ENCODE measurements at places on chromosomes 3 and 15. TPM values are rescaled to one million over a fixed set of nuclear protein-coding genes. Genes with fewer than 3 reads are reported as not detected.

NAALADL2 gene
- total RNA-seq, result 12.5 TPM

TGM4 gene
- not detected for total RNA-seq

TTC14 gene
- 26.8 TPM for total RNA-seq

CHST13 gene
- total RNA-seq, result 2.3 TPM

CELSR3 gene
- total RNA-seq, result 0.64 TPM

- DNase-seq, result no peak
Observed at GRCh38 chr15:66362776-66363175, 6.3 kb upstream of the TIPIN start.

DNA sequence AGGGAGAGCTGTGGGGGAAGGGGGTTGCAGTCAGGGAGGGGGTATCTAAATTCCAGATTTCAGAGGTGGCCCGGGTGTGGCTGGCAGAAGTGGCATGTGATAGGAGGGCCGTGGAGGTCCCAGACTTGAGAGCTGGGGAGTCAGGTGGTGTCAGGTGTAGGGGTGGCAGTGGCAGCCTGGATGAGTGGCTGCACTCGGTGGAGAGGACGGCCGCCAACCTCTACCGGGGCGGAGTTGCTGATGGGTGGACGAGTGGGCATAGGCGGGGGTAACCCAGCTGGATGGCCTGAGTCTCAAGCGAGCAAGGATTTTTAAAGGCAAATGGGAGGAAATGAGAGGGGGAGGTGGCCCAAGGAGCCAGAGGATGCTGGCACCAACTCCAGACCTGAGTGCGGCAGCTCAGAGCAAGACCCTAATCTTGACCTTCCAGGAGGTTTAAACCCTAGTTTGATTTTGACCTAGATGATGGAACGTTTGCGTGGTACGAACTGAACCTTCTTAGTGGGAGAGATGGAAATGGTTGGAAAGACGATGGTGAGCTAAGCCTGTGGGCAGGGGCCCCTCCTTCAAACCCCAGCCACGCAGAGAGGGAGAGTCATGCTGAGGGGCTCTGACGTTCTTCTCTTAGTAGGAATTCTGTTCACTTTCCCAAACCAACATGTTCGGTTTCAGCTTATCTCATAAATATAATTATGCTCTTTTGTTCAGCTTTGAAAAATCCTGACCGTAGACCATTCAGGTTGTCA lies 8.0 kb downstream of the TRAK1 start:
- DNase-seq, result peak; percentile 88

DNA sequence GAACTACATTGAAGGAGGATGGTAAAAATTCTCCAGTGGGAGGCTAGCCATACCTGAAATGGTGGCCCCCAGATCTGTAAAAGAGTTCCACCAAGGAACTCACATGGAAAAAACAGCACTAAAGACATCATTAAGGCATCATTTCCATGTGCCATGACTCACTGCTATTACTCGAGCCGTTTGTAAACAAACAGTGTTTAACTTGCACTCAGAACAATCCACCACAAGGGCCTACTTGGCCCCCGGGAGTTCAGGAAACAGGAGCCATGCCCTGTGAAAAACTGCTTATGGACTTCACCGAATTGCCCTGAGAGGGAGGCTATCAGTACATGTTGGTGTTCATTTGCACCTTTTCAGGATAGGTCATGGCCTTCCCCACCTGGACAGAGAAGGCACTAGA lies 18.2 kb downstream of the CCR4 start:
- no peak for DNase-seq

DNA sequence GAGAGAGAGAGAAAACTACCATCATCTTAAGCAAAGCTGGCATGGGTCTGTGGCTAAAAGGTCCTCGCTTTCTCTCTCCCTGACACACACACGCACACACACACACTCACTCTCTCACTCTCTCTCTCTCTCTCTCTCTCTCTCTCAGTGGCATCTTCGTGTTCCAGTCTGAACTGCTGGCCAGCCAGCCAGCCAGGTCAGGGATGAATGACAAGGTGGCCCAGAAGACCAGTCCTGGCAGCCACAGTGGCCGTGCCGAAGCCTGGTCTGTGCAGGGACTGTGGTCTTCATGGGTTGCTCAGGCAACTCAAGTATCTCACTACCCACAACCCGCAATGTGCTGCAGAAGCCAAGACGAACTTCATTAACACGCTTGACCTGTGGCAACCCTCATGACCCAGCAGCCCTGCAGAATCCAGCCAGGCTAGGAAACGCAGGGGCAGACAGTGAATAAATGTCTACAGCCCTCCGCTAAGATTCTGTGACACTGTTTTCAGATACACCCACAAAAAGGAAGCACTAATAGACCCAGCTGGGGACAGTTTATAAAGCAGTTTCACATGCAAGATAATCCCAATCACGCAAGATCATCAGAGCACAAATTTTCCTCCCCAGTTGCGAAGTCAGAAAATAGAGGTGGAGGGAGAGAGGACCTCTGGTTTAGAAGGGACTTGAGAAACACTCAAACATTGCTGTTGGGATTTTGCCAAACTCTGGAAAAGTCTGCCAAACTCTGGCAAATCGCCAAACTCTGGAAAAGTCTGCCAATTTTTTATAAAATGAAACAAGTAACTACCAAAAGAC lies 66.4 kb downstream of the XXYLT1 start:
- no peak for DNase-seq

DNA sequence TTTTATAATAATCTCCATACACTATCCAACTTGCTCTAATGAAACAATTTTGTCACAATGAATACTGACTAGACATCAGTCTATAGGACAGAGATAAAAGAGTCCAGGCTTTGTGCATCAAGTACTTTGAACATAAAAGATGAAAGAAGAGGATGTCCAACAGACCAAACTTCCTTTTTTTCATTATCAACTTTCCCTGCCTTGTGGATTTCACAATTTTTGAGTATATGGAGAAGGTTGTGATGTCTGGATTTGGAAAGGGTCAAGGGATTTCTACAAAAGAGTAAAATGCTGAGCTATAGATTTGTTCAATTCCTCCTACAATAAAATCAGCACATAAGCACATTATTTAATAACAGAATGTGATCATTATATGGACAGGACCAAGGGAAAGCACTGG lies 25.7 kb downstream of the CD47 start:
- DNase-seq, result no peak

DNA sequence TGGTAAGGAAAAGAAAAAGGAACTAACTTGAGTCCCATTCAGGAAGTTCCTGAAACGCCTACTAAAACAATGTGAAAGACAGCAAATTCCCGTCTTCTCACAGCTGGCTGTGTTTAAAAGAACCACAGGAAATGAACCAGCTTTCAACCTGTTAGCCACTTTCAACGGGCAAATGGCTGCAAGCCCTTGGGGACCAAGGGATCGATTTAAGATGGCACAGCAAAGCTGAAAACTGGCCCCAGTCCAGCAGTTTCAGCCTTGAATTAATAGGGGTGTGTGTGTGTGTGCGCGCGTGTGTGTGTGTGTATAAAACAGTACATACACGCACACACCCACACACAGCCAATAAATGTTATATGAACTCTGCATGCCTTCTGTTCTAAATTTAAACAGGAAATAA lies 168.7 kb upstream of the TMCO5A start:
- no peak for DNase-seq

All from mesenteric fat pad (tissue), 1 donor.